SK-N-MC (cell line): ENCODE measurements at places on chromosomes 7 and 10.

- peak; percentile 5 for DNase-seq
Measured at GRCh38 chr10:68212721-68213352, 19.1 kb downstream of the ATOH7 start.

GRCh38 chr7:45073031-45073785 lies 15.6 kb downstream of the NACAD start:
- no peak for DNase-seq

DNA sequence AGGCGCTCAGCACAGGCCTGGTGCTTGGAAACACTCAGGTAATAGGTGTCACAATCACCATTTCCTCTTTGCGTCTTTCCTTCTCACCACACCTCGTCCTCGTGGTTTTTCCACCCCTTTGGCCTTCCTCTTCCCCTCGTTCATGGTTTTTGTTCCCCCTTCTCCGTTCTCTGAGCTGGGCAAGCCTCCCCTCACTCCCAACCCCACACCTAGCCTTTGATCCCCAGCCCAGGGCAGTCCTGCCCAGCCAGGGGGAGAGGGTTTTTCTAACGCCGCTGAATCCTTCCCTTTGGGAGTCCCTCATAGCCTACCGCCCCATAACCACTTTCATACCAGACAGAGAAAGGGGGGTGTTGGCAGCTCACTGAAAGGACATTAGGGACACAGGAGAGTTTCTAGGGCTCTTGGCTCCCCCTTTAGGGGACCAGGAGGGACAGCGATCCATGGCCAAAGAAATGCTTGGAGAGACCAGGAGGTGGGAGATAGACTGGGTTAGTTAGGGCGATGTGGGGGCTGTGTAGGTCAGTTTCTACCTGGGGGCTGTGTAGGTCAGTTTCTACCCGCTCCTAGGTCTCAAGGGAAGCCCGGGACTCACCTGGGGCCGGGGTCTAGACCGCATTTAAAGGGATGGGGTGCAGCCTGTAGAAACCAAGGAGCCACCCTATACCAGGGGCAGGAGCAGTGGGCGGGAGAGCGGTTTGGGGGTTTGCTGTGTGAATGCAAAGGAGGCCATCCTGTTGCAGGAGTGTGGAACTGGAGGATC lies 1.4 kb downstream of the EPHB4 start:
- no peak for DNase-seq

- DNase-seq = no peak
Measured at GRCh38 chr10:122474131-122474818, 12.9 kb downstream of the HTRA1 start.

- no peak for DNase-seq
Measured at GRCh38 chr7:120052884-120053382, 220.0 kb upstream of the KCND2 start.

GRCh38 chr10:91796331-91797047 lies 1.7 kb upstream of the TNKS2 start:
- no peak for DNase-seq

DNA sequence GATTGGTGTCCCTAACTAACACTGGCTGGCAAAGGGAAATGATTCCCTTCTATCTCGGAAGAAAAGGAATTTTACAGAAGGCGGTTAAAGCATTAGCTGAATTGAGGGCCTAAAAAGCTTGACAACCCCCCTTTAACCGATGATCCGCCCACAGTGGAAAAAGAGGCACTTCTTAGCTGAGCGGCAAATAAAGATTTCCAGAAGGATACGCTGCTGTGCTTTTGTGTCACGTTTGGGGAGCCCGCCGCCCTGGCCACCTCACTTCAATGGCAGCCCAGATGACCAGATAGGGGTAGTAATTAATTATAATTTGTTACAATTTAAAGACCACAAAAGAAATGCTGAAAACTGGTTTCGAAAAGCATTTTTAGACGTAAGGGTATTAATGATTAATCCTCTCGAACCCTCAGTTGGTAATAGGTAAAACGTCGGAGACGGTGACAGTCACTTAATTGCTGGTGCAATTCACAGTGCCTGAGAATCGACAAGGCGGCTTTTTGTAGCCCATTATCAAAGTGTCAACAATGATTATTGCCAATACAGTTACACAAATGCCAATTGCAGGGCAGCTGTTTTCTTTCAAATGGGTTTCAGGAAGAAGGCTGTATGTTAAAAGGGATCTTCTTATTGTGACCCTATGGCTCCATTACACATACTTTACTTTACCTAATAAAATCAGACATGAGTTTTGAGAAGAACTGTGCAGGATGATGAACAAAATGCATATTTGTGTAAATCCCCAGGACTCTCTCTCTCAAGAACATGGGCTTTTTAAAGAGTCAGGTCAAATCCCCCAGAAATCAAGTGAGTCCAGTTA lies 154.1 kb downstream of the PIP4K2A start:
- DNase-seq = no peak

DNA sequence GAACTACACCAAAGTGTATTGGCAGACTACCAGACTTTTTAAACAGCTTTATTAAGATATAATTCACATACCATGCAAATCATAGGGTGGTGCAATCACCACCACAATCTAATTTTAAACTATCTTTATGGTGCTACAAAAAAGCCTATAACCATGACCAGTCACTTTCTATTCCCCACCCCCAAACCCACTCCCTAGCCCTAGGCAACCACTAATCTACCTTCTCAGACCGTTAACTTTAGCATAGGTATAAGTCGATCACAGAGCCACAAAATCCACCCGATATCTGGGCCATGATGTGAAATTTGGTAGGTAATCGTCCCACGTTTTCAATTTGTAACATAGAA lies 536 bp upstream of the POM121 start:
- DNase-seq = peak; percentile 10

GRCh38 chr7:106871793-106872571 lies 6.9 kb downstream of the PIK3CG start:
- DNase-seq = no peak
